Natural killer cell (primary cell): ENCODE measurements at places on chromosomes 6 and 20.

GRCh38 chr6:158828807-158829206, 9.6 kb upstream of the EZR start:
- no peaks in the 10 kb centered on the region for H3K36me3 ChIP-seq
- DNase-seq: no peak
- H3K4me1 ChIP-seq: peaks cover 6% of the 10 kb centered on the region
- no peak overlapping the region for H3K4me3 ChIP-seq
- H3K27ac ChIP-seq: no peak overlapping the region

- H3K27ac ChIP-seq: no peak overlapping the region
- no peaks in the 10 kb centered on the region for H3K4me1 ChIP-seq
- no peak for DNase-seq
- no peak overlapping the region for H3K4me3 ChIP-seq
These were observed 171.4 kb downstream of the SOX4 start for GRCh38 chr6:21764989-21765388.

GRCh38 chr6:109166673-109167072, 71.4 kb downstream of the CEP57L1 start:
- H3K4me1 ChIP-seq: no peaks in the 10 kb centered on the region
- H3K36me3 ChIP-seq: no peaks in the 10 kb centered on the region
- H3K4me3 ChIP-seq: no peak overlapping the region
- H3K27me3 ChIP-seq: no peaks in the 10 kb centered on the region

DNA sequence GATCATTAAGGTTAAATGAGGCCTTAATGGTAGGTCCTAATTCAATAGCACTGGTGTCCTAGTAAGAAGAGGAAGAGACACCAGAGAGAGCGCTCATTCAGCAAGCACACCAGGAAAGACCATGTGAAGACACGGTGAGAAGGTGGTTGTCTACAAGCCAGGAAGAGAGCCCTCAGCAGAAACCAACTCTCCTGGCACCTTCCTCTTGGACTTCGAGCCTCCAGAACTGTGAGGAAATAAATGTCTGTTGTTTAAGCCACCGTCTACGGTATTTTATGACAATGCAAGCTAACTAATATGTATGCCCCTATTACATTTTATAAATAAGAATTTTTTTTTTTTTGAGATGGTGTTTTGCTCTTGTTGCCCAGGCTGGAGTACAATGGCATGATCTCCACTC, 59.3 kb downstream of the IL20RA start:
- H3K4me3 ChIP-seq: no peak overlapping the region
- no peaks in the 10 kb centered on the region for H3K36me3 ChIP-seq
- peaks cover 7% of the 10 kb centered on the region for H3K4me1 ChIP-seq
- peaks cover 16% of the 10 kb centered on the region for H3K27me3 ChIP-seq

GRCh38 chr6:105595829-105596228, 192.9 kb upstream of the PREP start:
- DNase-seq: no peak
- H3K4me3 ChIP-seq: no peak overlapping the region
- H3K27me3 ChIP-seq: no peaks in the 10 kb centered on the region
- H3K36me3 ChIP-seq: no peaks in the 10 kb centered on the region
- peaks cover 5% of the 10 kb centered on the region for H3K4me1 ChIP-seq
- no peak overlapping the region for H3K27ac ChIP-seq

GRCh38 chr6:127347178-127347577, 3.8 kb upstream of the ECHDC1 start:
- H3K36me3 ChIP-seq: no peaks in the 10 kb centered on the region
- peaks cover 10% of the 10 kb centered on the region for H3K4me1 ChIP-seq
- no peaks in the 10 kb centered on the region for H3K27me3 ChIP-seq
- no peak for DNase-seq
- no peak overlapping the region for H3K4me3 ChIP-seq
